ENCODE measurements at places on chromosomes 11 and 22.

DNA sequence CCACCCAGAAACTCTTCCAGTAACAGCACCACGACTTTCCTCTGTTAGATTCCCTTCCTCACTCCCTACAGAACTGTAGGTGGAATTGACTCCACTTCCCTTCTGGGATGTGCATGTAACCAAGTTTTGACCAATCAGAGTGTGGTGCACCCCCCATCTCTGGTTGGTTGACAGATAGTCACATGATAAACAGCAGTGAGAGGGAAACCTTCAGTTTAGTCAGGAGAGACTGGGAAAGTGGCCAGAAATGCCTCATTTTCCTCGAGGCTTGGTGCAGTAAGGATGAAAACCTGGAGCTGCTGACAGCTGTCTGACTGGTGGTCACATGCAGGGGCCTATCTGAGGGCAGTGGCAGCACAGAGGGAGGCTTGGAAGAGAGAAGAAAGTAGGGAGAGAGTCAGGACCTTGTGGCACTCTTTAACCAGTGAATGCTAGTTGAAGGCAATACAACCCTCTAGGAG, 67.3 kb upstream of the GRK3 start:
- no peak for DNase-seq
- no peak overlapping the region for H3K27ac ChIP-seq
- no peak overlapping the region for H3K4me3 ChIP-seq
- no peaks in the 10 kb centered on the region for H3K27me3 ChIP-seq
- H3K4me1 ChIP-seq, result peaks cover 6% of the 10 kb centered on the region

DNA sequence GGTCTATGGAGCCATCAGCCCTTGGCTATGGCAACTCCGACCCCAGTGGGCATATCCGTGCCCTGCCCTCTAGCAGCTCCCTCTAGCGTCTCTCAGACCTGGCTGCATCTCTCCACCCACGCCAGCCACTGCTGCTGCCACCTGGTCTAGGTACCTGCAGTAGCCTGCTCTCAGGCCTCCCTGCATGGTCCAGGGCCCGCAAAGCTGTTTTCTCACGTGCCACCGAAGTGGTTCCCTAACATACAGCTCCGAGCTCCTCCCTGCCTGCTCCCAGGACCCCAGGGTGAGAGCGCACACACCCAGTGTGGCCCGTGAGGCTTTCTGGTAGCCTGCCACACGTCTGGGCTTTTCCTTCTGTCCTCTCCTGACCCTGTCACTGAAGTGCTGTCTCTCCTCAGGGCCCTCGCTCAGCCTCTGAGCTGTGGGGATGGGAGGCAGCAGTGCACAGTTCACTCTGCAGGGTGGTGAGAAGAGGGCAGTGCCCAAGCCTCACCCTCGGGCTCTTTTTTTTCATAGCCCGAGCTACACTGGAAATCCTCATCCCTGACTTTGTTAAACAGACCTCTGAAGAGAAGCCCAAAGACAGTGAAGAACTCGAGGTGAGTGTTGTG, 14.3 kb downstream of the DGCR8 start:
- H3K4me1 ChIP-seq, result no peaks in the 10 kb centered on the region
- no peak for DNase-seq
- H3K27ac ChIP-seq, result no peak overlapping the region

DNA sequence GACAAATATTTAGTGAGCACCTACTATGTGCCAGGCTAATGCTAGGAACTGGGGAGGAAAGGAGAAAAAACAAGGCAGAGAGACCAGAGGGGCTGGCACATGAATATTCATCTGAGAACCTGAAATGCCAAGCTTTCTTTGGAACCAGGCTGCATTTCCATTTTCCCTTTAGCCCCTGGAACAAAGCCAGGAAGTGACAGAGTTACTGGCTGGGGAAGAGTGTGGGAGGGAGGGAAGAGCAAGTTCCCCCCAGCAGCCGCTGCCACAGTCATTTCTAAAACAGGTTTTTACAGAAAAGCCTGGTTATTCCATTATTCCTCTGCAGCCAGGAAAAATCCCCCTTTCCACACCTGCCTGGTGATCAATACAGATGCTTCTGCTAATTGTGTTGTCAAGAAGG, 97.0 kb downstream of the SPON1 start:
- no peak overlapping the region for H3K27ac ChIP-seq
- peak; percentile 37 for DNase-seq
- no peak overlapping the region for H3K4me3 ChIP-seq
- no peaks in the 10 kb centered on the region for H3K36me3 ChIP-seq

- H3K27me3 ChIP-seq, result no peaks in the 10 kb centered on the region
- no peak overlapping the region for H3K4me3 ChIP-seq
- H3K4me1 ChIP-seq, result no peaks in the 10 kb centered on the region
- no peak overlapping the region for H3K27ac ChIP-seq
- DNase-seq, result no peak
Measured at GRCh38 chr11:69357458-69358397, 63.8 kb downstream of the MYEOV start.

GRCh38 chr11:16764888-16765287, 26.4 kb downstream of the C11orf58 start:
- DNase-seq, result no peak
- H3K36me3 ChIP-seq, result no peaks in the 10 kb centered on the region
- H3K4me1 ChIP-seq, result no peaks in the 10 kb centered on the region
- H3K27ac ChIP-seq, result no peak overlapping the region
- no peak overlapping the region for H3K4me3 ChIP-seq

- no peak overlapping the region for H3K27ac ChIP-seq
- no peak for DNase-seq
- no peaks in the 10 kb centered on the region for H3K27me3 ChIP-seq
- no peak overlapping the region for H3K4me3 ChIP-seq
- no peaks in the 10 kb centered on the region for H3K36me3 ChIP-seq
- H3K4me1 ChIP-seq, result no peaks in the 10 kb centered on the region
Measured at GRCh38 chr11:2588809-2589537, 110.8 kb downstream of the KCNQ1OT1 start.

DNA sequence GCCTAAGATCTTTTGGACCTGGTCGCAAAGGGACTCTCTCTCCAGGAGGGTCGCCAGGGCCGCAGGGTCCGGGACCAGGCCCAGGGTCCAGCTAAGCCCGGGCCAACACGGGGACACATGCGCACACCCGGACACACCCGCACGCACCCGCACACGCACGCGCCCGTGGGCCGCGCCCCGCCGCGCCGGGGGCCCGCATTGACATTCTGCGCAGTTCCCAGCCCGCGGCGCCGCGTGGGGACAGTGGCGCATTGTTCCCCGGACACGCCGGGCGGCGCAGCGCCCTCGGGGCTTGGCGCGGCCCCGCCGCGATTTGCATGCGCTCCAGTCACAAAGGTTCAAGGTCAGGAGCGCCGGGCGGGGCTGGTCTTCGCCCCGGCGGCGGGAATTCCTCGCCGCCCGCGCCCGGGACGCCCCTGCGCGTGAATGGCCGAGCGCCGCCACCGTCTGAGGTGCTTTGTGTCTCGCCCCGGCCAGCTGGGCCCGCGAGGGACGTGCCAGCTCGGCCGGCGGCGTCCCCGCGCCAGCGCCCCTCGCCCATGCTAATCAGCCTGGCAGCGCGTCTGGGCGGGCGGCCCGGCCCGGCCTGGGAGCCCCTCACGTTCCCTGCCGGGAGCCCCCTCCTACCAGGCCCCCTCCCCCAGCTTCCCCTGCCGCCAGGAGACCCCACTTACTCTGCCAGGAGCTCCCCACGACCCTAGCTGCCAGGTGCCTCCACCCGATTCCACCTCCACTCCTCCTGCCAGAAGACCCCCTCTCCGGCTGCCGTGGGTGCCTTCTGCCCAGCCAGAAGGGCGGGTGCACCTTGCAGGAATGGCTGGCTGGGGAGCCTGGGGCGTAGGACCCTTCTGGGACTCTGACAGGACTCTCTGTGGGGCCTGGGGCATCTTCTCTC, 50.5 kb upstream of the WNT7B start:
- no peaks in the 10 kb centered on the region for H3K4me1 ChIP-seq
- DNase-seq, result peak; percentile 39
- H3K27ac ChIP-seq, result no peak overlapping the region

DNA sequence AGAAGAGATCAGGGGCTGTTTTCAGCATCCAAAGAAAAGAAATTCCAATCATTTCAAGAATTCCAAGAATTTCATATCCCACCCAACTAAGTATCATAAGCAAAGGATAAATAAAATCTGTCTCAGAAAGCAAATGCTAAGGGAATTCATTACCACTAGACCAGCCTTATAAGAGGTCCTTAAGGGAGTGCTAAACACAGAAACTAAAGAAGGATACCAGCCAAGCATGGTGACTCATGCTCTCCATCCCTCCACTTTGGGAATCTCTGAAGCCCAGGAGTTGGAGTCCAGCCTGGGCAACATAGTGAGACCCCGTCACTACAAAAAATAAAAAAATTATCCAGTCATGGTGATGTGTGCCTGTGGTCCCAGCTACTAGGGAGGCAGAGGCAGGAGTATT, 17.8 kb downstream of the FADD start:
- peak; percentile 38 for DNase-seq
- H3K4me1 ChIP-seq, result peaks cover 3% of the 10 kb centered on the region
- H3K27ac ChIP-seq, result peak overlapping the region; percentile 46
- H3K36me3 ChIP-seq, result no peaks in the 10 kb centered on the region
- H3K27me3 ChIP-seq, result no peaks in the 10 kb centered on the region
- H3K4me3 ChIP-seq, result no peak overlapping the region

DNA sequence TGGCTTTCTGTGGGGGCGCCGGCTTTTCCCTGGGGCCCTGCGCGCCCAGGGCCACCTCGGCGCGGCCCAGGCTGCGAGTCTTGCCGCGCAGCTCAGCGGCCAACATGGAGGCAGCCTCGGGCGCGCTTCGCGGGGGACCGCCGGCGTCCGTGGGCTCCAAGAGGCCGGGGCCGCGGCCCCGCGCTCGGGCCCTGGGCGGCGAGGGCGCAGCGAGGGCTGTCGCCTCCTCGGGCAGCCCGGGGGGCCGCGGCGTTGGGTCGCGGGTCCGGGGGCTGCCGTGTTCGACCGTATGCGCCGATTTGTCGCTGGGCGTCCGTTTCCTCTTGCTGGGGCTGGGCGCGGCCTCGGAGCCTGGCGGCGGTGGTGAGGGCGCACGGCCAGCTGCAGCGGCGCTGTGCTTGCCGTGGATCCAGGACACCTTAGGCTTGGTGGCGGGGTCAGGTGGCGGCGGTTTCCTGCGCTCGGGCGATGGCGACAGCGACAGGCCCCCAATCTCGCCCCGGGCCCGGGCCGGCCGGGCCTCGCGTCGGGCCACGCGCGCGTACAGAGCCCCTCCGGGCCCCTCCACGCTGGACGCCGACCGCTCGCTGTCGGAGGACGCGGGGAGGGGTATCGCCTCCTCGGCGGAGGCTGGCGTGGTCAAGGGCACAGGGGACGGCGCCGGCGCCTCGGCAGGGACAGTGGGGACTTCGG, 11.9 kb downstream of the SCARF2 start:
- H3K36me3 ChIP-seq, result peaks cover 4% of the 10 kb centered on the region
- no peak overlapping the region for H3K27ac ChIP-seq
- peaks cover 9% of the 10 kb centered on the region for H3K4me1 ChIP-seq
- DNase-seq, result no peak

DNA sequence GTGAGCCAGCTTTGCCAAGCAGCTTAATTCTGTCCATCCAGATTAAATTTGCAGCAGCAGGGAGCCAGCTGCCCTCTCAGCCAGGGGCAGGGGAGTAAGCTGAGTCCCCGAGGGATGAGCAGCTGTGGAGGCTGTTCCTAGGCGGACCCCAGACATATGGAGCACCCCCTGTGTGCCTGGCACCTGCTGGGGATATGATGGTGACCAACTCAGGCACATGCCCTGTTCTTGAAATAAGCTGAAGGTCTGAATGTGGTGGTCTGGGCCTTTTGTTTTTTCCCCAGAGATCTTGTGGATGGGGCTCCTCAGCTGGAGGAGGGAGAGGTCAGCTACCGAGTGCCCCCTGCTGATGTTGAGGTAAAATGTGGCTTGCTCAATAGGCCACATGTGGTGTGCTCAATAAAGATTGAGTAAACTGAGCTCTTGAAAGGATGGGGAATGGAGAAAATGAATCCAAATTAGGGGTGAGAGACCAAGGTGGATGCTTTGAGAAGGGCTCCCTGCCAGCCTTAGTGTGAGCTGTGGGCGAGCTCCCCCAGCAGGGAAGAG, 103.3 kb upstream of the NNMT start:
- no peak overlapping the region for H3K4me3 ChIP-seq
- no peaks in the 10 kb centered on the region for H3K36me3 ChIP-seq
- no peak for DNase-seq

GRCh38 chr11:71060391-71060791, 192.0 kb downstream of the SHANK2 start:
- DNase-seq, result no peak
- no peaks in the 10 kb centered on the region for H3K4me1 ChIP-seq
- H3K4me3 ChIP-seq, result no peak overlapping the region
- no peaks in the 10 kb centered on the region for H3K36me3 ChIP-seq

GRCh38 chr22:28574159-28574788, 105.4 kb downstream of the TTC28 start:
- no peaks in the 10 kb centered on the region for H3K4me1 ChIP-seq
- DNase-seq, result no peak
- H3K36me3 ChIP-seq, result no peaks in the 10 kb centered on the region
- no peak overlapping the region for H3K27ac ChIP-seq
- H3K4me3 ChIP-seq, result no peak overlapping the region
- no peaks in the 10 kb centered on the region for H3K27me3 ChIP-seq

DNA sequence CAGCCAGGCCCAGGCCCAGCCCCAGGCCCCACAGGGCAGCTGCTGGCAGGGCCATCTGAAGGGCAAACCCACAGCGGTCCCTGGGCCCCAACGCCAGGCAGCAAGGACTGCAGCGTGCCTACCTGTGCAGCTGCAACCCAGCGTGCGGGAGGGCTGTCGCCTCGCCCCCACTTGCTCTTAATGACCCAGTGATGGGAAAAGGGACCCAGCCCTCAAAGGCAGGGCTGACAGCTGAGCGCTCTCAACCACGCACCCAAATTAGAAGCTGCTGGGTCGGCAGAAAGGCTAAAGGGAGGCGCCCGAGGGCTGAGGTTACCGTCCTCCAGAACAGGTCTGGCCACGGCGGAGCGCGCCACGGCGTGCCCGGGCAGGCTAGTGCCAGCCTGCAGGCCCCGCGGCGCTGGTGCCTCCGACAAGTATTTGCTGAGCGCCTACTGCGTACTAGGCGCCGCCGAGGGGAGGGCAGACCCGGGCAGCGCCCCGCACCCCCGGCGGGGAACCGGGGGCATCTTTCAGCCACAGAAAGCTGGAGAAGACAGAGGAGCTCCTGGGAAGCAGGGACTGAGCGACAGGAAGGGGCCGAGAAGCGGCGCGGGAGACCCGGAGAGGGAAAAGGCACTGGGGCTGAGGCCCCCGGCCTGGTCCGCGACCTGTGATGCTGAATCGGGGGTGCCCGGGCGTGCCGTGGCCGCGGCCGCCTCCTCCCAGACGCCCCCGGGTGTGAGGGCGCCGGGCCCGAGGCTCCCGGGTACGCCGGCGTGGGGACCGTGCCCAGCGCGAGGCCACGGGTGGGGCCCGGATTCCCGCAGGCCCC, 773 bp downstream of the HRAS start:
- no peak for DNase-seq
- H3K4me1 ChIP-seq, result peaks cover 4% of the 10 kb centered on the region
- H3K36me3 ChIP-seq, result no peaks in the 10 kb centered on the region
- no peaks in the 10 kb centered on the region for H3K27me3 ChIP-seq

- no peaks in the 10 kb centered on the region for H3K27me3 ChIP-seq
- DNase-seq, result peak; percentile 61
- no peaks in the 10 kb centered on the region for H3K36me3 ChIP-seq
- H3K4me3 ChIP-seq, result no peak overlapping the region
Measured at GRCh38 chr11:44877571-44878497, 72.8 kb downstream of the TP53I11 start.

GRCh38 chr11:5234381-5234834, at the start of gene HBD:
TSS of gene HBD (minus strand) at chr11:5234483. CDS start at chr11:5234433, 50 bp downstream.
- H3K4me3 ChIP-seq, result no peak within 1 kb of the TSS
- no peaks in the 10 kb centered on the region for H3K4me1 ChIP-seq
- DNase-seq, result no peak
- H3K36me3 ChIP-seq, result no peaks in the 10 kb centered on the region
